ENCODE measurements at places on chromosomes 13 and 19. TPM values are rescaled to one million over a fixed set of nuclear protein-coding genes. Genes with fewer than 3 reads are reported as not detected.
A peak's percentile ranks its signal among the peaks of the same experiment; 100 is the strongest.

- no peak overlapping the region for H3K4me3 ChIP-seq
- no peaks in the 10 kb centered on the region for H3K36me3 ChIP-seq
- DNase-seq = no peak
- H3K27me3 ChIP-seq = peaks cover 2% of the 10 kb centered on the region
- H3K27ac ChIP-seq = no peak overlapping the region
Observed at GRCh38 chr13:103517066-103517767, 451.0 kb upstream of the SLC10A2 start.

DNA sequence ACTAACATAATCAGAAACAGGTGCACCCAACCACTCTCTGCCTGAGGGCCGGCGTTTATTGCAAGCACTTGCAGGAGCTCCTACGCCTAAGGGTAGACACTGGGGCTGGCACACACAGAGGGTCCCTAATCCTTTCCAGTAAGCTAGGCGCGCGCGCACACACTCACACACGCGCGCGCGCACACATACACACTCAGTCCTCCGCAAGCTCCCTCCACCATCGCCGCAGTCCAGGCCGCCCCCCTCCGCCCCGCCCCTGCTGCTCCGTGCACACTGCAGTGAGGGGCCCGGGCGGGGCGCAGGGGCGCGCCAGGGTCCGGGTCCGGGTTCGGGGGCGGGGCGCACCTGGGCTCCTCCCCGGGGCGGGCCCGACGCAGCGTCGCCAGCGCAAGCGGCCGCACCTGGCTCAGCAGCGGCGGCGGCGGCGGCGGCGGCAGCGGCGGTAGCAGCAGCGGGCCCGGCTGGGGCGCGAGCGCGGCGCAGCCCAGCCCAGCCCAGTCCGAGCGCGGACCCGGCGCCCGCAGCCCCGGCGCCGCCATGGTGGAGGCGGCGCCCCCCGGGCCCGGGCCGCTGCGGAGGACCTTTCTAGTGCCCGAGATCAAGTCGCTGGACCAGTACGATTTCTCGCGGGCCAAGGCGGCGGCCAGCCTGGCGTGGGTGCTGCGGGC lies at the start of gene CAMSAP3:
Gene CAMSAP3, plus strand, starts transcription at position 398 of the 668 bp plus-strand sequence. Its CDS starts 140 bp downstream, at position 538.
- peak; percentile 58 for DNase-seq
- H3K27ac ChIP-seq = no peak within 1 kb of the TSS

DNA sequence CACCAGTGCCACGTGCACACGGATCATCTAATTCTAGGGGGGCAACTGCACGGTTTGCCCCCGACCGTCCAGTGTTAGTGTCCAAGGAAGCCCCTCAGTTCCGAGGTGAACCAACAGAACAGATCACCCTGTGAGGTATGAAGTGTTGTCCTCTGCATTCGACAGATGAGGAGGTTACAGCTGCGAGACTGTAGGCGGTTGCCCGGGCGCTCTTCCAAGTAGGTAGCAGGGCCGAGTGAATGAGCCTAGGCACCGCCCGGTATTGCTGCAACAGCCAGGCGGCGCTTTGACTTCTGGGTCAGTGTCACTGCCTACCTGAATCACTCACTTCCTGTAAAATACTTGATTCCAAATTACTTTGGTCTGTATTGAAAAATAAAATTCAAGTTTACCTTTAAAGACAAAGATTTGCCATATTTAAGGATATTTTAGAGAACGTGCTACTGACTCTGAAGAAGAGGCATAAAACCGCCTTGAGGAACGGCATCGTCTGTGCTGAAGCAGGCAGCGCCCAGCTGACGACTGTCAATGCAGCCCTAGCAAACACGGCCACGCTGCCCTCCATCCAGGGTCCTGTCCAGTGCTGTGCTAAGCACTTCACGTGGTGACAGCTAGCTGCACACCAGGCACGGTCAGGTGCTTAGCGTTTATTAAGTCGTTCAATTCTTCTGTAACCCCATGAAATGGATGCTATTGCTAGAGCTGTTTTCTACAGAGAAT lies 19.3 kb upstream of the RASA3 start:
- H3K4me3 ChIP-seq = peak overlapping the region; percentile 78
- H3K36me3 ChIP-seq = peaks cover 3% of the 10 kb centered on the region
- DNase-seq = peak; percentile 59

- H3K36me3 ChIP-seq = no peaks in the 10 kb centered on the region
- H3K4me1 ChIP-seq = no peaks in the 10 kb centered on the region
- H3K4me3 ChIP-seq = no peak overlapping the region
- no peaks in the 10 kb centered on the region for H3K27me3 ChIP-seq
Observed at GRCh38 chr13:90430127-90430526, 917.4 kb upstream of the MIR17HG start.

GRCh38 chr19:45400192-45400591 lies 4.7 kb downstream of the PPP1R13L start:
- H3K4me1 ChIP-seq = peaks cover 13% of the 10 kb centered on the region
- H3K4me3 ChIP-seq = no peak overlapping the region
- no peak overlapping the region for H3K27ac ChIP-seq
- H3K27me3 ChIP-seq = peaks cover 62% of the 10 kb centered on the region
- DNase-seq = no peak

DNA sequence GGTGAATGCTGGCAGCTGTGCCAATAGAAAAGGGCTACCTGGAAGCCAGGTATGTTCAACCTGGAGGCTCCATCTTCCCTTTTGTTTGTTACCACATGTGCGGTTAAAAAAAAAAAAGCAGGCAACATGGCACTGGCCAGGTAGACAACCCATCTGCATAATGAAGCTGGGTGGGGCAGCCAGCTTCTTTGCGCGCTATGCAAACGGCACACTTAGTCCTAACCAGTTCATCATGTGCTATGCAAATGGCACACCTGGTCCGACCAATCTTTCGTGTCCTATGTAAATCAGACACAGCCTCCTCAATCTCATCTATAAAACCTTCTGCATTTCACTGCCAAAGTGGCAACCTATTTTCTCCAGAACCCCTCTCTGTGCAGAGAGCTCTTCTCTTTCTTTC lies 11.3 kb upstream of the IGSF23 start:
- no peak overlapping the region for H3K4me3 ChIP-seq
- H3K27ac ChIP-seq = no peak overlapping the region
- H3K36me3 ChIP-seq = peaks cover 5% of the 10 kb centered on the region
- H3K4me1 ChIP-seq = peaks cover 5% of the 10 kb centered on the region
- DNase-seq = no peak

GRCh38 chr13:49563516-49563915 lies 21.8 kb downstream of the RCBTB1 start:
- H3K27me3 ChIP-seq = no peaks in the 10 kb centered on the region
- no peak overlapping the region for H3K27ac ChIP-seq
- peaks cover 2% of the 10 kb centered on the region for H3K4me1 ChIP-seq
- H3K4me3 ChIP-seq = no peak overlapping the region
- no peak for DNase-seq

DNA sequence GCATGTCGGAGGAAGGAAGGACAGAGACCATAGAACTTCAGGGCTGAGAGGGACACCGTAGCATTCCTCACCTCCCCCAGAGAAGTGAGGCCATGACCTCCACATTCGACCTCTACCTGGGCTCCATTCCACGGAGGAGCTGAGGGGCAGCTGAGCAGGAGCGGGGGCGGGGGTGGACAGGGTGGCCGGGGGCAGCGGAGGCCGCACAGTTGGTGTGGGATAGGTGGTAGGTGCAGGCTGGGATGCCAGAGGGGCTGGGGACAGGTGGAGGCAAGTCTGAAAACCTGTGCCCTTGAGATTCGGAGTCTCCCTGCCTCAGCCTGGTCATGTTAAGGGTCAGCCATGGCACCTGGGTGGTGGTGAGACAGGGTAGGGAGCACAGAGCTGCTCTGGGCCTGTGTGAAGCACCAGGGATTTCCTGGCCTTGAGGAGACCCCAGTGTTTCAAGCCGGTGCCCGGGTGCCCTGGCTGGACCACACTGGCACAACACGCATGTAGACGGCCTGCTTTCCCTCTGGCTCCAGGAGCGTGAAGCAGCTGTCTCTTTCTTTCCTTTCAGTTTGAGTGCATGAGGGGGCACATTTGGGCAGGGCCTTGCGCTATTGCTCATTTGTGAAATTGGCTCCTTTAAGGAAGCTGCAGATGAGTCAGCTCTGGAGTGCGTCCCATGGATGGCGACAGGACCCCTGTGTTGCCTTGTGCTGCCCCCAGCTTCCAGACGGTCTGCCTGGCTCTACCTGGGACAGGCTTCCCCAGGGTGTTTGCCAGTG lies 51.8 kb downstream of the TSSK6 start:
- peak overlapping the region; percentile 55 for H3K4me3 ChIP-seq
- H3K27me3 ChIP-seq = no peaks in the 10 kb centered on the region
- H3K4me1 ChIP-seq = peaks cover 46% of the 10 kb centered on the region
- no peak for DNase-seq

GRCh38 chr19:5894704-5895349 lies 8.8 kb downstream of the NDUFA11 start:
- H3K4me1 ChIP-seq = peaks cover 7% of the 10 kb centered on the region
- H3K27ac ChIP-seq = no peak overlapping the region
- no peak overlapping the region for H3K4me3 ChIP-seq
- H3K27me3 ChIP-seq = no peaks in the 10 kb centered on the region
- no peak for DNase-seq

DNA sequence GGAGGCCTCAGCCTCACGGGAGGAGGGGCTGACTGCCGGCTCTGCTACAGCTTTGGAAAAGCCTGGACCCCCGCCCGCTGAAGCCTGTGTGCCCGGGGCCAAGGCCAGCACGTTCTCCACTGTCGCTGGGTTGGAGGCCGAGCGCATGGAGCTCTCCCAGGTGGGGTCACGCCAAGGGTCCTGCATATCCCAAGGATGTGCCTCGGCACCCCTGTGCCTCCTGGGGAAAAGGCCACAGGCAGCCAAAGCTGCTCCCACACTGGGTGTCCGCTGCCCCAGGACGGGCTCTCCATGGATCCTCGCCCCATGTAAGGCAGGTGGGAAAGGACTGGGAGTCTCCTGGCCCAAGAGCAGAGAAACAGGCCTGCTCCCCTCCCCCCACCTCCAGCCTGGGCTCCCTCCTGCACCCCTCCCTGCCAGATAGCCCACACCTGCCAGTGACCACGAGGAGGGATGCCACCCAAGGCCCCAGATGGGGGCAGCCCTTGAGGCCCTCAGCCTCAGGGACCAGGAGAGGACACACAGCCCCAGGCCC lies 64.0 kb downstream of the MLLT1 start:
- peaks cover 10% of the 10 kb centered on the region for H3K36me3 ChIP-seq
- no peaks in the 10 kb centered on the region for H3K27me3 ChIP-seq
- no peak overlapping the region for H3K4me3 ChIP-seq
- no peak for DNase-seq

DNA sequence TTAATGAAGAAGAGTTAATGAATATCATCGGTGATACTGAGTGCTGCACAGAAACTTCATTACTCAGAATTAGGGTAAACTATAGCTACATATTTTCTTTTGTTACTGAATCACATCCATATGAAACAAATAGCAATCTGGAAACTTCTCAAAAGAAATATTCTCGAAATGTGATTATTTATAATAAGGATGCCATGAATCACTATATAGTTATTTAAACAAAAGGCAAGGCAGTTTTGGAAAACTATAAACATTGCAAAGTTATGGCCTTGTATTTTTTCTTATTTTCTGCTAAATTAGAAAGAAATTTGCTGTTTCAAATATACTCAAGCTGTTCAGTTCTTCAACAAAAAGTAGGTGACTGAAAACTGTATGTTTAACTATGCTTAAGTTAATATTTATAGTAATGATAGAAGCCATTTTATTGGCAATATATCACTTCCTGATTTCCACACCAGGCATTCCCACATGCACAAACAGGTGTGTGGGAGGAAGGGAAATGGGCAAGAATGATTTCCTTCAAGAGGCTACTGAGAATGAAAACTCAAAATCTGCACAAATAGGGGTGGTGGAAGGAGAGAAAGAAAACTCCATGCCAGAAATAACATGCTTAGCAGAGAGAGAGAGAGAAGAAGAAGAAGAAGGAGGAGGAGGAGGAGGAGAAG lies 74.5 kb upstream of the FRY start:
- H3K4me3 ChIP-seq = no peak overlapping the region
- no peaks in the 10 kb centered on the region for H3K36me3 ChIP-seq
- H3K4me1 ChIP-seq = no peaks in the 10 kb centered on the region
- H3K27me3 ChIP-seq = peaks cover 3% of the 10 kb centered on the region

- peak; percentile 39 for DNase-seq
- peaks cover 49% of the 10 kb centered on the region for H3K4me1 ChIP-seq
- no peak within 1 kb of the TSS for H3K4me3 ChIP-seq
- H3K36me3 ChIP-seq = no peaks in the 10 kb centered on the region
- no peaks in the 10 kb centered on the region for H3K27me3 ChIP-seq
Observed at GRCh38 chr19:57830071-57830602, at the start of gene ZNF587B. TSS of gene ZNF587B (plus strand) at chr19:57830299. CDS start at chr19:57830529, 230 bp downstream.

GRCh38 chr13:97266772-97267417 lies 44.8 kb downstream of the MBNL2 start:
- DNase-seq = no peak
- H3K27me3 ChIP-seq = no peaks in the 10 kb centered on the region
- H3K4me1 ChIP-seq = peaks cover 33% of the 10 kb centered on the region
- no peak overlapping the region for H3K4me3 ChIP-seq
- H3K36me3 ChIP-seq = peaks cover 22% of the 10 kb centered on the region
- no peak overlapping the region for H3K27ac ChIP-seq

- H3K27ac ChIP-seq = peak overlapping the region; percentile 81
- H3K27me3 ChIP-seq = no peaks in the 10 kb centered on the region
- peak overlapping the region; percentile 35 for H3K4me3 ChIP-seq
Observed at GRCh38 chr19:41904118-41904870, 21.3 kb downstream of the ARHGEF1 start.

GRCh38 chr19:53076984-53077383 lies 26.2 kb downstream of the ZNF160 start:
- H3K36me3 ChIP-seq = peaks cover 99% of the 10 kb centered on the region
- no peaks in the 10 kb centered on the region for H3K4me1 ChIP-seq
- no peaks in the 10 kb centered on the region for H3K27me3 ChIP-seq
- no peak overlapping the region for H3K27ac ChIP-seq

GRCh38 chr13:65026505-65026904 lies 2203.6 kb downstream of the PCDH9 start:
- DNase-seq = no peak
- no peaks in the 10 kb centered on the region for H3K4me1 ChIP-seq
- no peak overlapping the region for H3K27ac ChIP-seq
- no peaks in the 10 kb centered on the region for H3K27me3 ChIP-seq
- no peak overlapping the region for H3K4me3 ChIP-seq
- H3K36me3 ChIP-seq = no peaks in the 10 kb centered on the region

- no peak for DNase-seq
- H3K4me1 ChIP-seq = no peaks in the 10 kb centered on the region
- H3K27ac ChIP-seq = no peak overlapping the region
Observed at GRCh38 chr13:86862137-86862536, 809.0 kb upstream of the SLITRK5 start.

- no peak for DNase-seq
- peaks cover 6% of the 10 kb centered on the region for H3K27me3 ChIP-seq
- H3K36me3 ChIP-seq = no peaks in the 10 kb centered on the region
Observed at GRCh38 chr13:39132286-39133230, 94.3 kb downstream of the NHLRC3 start.

GRCh38 chr13:45365558-45365885 lies 24.5 kb upstream of the TPT1 start:
- H3K4me3 ChIP-seq = no peak overlapping the region
- peak overlapping the region; percentile 59 for H3K27ac ChIP-seq
- H3K36me3 ChIP-seq = peaks cover 15% of the 10 kb centered on the region

GRCh38 chr19:42176649-42176989 lies 40.9 kb downstream of the DEDD2 start:
- peak overlapping the region; percentile 63 for H3K27ac ChIP-seq
- H3K4me3 ChIP-seq = peak overlapping the region; percentile 91
- peaks cover 13% of the 10 kb centered on the region for H3K4me1 ChIP-seq
- H3K27me3 ChIP-seq = peaks cover 14% of the 10 kb centered on the region
- H3K36me3 ChIP-seq = no peaks in the 10 kb centered on the region

CEACAM20 gene
- not detected for total RNA-seq

GRIK5 gene
- 0.34 TPM for total RNA-seq

CGB8 gene
- total RNA-seq = not detected

NANOS3 gene
- not detected for total RNA-seq

LILRA5 gene
- not detected for total RNA-seq

Data from naive thymus-derived CD8-positive, alpha-beta T cell (primary cell).